ENCODE measurements at places on chromosomes 5 and 9. TPM values are rescaled to one million over a fixed set of nuclear protein-coding genes. Genes with fewer than 3 reads are reported as not detected.

GRCh38 chr5:73233461-73234203, 60.6 kb downstream of the TMEM174 start:
- no peak for DNase-seq

- no peak for DNase-seq
Measured at GRCh38 chr5:150603491-150603890, 37.0 kb upstream of the SYNPO start.

DNA sequence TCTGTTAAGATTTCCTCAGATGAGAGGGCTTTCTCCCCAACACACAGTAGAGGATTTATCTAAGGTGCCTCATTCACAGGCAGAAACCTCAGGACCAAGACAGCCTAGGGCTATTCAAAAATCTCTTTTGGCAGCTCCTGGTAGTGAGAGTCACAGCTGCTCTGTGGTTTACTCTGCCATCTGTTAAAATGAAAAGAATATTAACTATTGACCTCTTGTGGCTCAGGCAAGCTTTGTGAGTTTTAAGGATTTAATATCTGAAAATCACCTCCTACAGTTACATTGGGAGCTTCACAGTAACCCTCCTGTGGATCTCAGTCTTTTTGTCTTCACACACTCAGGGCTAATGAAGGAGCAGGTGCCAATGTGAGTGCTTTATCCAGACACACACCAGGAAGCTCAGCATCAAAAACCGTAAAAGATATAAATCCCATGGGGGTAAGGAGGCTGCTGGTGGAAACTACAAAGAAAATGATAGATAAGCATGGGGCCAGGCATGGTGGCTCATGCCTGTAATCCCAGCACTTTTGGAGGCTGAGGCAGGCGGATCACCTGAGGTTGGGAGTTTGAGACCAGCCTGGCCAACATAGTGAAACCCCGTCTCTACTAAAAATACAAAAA, 29.7 kb downstream of the PPP1R2B start:
- no peak for DNase-seq

DNA sequence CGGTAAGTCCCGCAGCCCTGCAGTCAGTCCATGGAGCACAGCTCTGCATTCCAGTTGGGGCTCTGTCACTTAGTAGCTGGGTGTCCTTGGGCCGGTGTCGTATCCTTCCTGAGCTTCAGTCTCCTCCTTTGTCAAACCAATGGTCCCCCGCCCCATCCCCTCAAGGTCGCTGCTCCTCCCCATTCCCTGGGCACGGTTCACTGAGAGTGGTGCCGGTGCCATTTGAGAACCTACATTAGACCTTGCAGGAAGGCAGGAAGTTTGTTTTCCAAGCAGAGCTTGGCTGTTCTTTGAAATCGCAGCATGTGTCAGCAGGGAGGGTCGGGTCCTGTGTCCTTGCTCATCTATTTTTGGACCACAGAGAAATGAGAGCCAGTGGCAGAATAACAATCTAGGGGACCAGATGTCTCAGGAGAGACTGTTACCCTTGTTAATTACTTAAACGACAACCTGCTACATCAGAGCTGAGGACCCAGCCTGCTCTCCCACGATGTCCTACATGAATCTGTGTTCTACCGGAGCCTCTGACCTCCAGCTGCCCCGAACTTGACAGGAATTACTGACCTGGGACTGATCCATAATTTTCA, 21.7 kb upstream of the BARHL1 start:
- DNase-seq = no peak

Gene ZBTB26
- polyA plus RNA-seq = 0.49 TPM

All from CD8-positive, alpha-beta memory T cell (primary cell).